ENCODE measurements at places on chromosomes 7 and 10.

DNA sequence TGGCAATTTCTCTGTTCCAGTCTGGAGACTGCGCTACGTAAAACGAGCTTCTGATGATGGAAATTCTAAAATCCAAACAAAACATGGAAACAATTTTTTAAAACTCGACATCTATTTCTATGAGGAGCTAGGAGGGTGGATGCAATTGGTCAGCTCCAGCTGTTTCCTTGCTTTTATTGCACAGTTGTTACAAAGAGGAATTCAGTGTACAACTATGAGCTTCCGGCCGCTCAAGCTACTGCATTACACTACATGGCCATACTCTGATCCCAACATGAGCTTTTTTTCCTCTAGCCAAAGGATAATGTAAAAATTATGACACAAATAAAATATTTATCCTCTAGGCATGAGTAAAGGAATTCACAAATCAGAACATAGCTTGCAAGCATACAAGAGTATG is 403.1 kb upstream of the C7orf33 start:
- no peak for DNase-seq

GRCh38 chr10:5488272-5489161 is 10.9 kb downstream of the CALML5 start:
- DNase-seq = no peak

DNA sequence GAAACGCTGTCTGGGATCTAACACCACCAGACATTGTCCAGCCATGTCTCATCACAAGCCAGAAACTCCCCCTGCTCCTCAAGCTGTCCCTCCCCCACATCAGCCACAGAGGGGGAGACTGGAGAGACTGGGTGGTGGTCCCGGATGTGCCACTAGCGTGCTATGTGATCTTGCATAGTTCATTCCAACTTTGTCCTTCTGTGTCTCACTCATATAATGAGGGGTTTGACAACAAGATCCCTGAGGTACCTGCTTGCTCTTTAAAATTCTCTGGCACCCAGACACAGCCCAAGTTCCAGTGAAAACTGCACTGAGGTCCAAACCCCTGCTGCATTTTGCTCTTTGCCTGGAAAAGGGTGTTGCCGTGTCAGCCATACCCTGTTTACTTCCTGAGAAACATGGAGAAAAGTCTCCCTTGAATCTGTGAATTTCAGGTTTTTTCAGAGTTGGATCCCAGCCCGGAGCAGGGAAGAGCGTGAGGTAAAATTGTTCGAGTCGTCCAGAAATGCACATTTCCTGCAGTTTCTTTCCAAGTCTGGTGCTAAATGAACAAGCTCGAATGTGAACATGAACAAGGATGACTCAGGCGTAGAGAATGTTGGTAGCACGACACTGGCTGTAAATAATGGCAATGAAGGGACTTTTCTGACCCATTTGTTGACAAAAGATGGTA is 156.6 kb downstream of the CCDC3 start:
- DNase-seq = no peak

DNA sequence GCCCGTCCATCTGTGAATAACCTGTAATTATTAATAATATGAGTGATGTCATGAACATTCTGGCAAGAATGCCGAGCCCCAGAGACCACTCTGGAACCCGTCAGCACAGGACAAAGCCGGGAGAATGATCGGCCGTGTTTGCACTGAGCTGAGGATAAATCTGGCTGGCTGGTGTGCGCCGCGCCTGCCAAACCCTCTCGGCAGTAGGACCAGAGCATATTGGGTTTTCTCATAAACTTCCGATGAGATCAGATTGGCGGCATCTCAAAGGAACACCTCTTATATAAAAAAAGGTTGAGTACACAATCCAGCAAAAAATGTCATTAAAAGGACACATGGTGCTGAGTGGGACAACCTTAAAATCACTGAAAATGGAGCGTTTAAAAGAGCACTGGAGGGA is 296.0 kb upstream of the MKI67 start:
- no peak for DNase-seq

- no peak for DNase-seq
Measured at GRCh38 chr7:132577206-132578049, 1.2 kb upstream of the PLXNA4 start.

DNA sequence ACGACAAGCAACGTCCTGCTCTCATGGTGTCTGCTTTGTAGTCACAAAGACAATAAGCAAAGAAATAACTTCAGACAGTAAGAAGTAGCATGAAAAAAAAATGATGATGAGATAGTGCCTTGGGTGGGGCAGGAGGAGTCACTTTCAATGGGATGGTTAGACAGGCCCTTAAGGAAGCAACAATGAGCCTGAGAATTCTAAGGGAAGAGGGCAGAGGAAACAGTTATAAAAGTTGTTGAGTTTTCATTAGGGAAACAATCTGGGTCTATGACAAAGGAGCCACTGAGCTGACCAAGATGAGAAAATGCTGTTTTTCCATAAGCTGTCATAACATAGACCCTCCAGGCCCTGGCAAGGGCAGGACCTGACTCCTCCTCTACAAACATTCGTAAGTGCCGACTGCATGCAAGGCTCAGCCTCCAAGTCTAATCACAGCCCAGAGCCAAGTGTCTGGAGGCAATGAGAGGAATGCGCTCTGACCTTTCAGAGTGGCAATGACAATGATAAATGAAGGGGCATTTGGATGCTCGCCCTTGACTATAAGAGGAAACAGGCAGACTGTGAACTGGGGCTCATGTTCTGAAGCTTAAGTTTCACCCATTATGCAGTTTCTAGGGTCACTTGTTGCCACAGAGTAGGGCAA is 43.7 kb downstream of the PPP1R3C start:
- DNase-seq = no peak

GRCh38 chr7:49520951-49521350 is 252.5 kb upstream of the VWC2 start:
- DNase-seq = no peak

DNA sequence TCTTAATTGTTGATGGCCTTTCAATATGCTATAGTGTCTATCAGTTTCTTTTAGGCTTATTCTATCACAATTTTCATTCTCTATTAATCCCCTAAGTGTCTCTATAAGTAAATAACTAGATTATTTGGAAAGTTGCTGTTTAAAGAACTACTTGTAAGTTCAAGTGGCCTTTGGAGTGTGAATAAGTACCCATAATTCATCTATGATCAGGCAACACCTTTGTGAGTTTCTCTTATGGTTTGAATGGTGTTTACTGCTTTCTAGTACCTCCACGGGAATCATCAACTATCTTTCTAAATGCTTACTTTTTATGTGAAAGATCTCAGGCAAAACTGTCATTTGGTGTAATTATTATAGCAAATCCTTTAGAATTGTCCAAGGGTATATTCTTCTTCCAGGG is 166.7 kb downstream of the POU6F2 start:
- DNase-seq = no peak

GRCh38 chr7:105589356-105590077 is 8.2 kb upstream of the EFCAB10 start:
- peak; percentile 54 for DNase-seq

DNA sequence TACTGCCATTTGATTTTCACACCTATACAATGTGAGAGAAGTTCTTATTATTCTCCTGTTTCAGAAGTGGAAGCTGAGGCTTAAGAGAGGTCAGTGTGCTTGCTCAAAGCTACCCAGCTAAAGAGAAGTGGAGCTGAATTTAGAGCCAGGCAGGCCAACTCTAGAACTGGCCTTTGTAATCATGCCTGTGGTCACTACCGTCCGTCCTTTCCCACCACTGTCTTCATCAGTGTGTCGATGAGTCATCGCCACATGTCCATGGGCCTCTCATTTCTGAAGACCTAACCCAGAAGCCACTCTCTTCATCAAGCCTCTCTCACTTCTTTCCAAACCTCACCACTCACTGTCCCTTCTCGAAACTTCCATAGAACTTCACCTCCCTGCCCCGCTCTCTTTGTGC is 237.8 kb downstream of the KIAA1217 start:
- no peak for DNase-seq

- peak; percentile 2 for DNase-seq
Measured at GRCh38 chr7:84637568-84638338, 443.2 kb upstream of the SEMA3A start.

DNA sequence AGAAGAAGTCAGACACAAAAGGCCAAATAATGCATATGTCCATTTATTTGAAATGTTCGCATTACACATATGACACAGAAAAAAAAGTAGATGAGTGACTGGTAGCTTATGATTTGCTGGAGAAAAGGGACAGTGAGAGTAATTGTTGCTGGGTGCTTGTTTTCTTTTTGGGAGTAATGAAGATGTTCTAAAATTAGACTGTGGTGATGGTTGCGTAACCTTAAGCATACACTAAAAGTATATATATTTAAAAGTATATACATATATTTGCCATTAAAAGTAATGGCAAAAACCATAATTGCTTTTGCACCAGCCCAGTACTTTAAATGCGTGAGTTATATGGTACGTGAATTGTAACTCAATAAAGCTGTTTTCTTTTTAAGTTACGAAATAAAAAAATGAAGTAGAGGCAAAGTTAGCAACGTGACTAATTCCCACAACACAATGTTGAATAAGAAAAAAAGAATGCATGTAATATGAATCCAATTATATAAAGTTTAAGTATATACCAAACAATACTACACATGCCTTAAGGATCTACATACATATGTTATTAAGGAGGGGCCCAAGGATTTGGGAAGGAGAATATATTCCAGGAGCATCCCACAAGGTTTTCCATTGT is 360.4 kb upstream of the CELF2 start:
- DNase-seq = no peak

DNA sequence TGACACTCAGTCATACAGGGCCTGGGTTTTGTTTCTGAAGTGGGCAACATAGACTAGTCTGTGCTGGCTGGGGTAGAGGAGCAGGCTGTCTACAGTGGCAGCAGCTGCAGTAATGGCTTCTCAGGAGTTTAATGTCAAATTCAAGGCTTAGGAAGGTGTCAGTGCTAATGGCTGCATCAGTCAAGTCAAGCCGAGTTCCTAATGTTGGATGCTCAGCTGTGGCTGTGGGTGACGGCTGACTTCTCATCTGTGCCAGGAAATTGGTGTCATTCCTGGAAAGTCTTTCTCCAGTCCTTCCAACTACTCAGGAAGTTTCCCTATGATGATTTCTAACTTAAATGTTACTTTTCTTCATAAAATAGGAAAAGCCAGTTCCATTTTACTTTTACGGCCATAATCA is 468.1 kb upstream of the IGFBP3 start:
- DNase-seq = no peak

- DNase-seq = no peak
Measured at GRCh38 chr7:135386776-135387175, 123.1 kb downstream of the CNOT4 start.

DNA sequence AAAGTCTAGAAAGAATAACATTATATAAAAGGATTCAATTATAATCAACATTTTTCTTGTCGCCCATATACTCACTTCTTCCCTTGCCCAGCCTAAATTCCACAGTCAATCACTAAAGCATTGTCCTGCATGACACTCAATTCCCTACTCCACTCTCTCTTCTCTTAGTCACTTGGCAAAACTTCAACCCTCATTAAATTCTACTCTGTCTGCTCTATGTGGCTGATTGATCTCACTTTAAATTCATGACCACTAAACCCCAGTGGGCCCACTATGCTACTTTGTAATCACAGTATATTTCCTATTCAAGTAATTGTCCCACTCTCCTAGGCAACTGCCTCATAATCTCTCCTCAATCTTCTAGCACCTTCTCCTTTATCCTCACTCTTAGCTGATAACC is 54.1 kb downstream of the MTERF1 start:
- no peak for DNase-seq

- no peak for DNase-seq
Measured at GRCh38 chr7:55150709-55151451, 132.1 kb downstream of the EGFR start.

- DNase-seq = no peak
Measured at GRCh38 chr7:135353832-135354231, 120.2 kb downstream of the STRA8 start.

DNA sequence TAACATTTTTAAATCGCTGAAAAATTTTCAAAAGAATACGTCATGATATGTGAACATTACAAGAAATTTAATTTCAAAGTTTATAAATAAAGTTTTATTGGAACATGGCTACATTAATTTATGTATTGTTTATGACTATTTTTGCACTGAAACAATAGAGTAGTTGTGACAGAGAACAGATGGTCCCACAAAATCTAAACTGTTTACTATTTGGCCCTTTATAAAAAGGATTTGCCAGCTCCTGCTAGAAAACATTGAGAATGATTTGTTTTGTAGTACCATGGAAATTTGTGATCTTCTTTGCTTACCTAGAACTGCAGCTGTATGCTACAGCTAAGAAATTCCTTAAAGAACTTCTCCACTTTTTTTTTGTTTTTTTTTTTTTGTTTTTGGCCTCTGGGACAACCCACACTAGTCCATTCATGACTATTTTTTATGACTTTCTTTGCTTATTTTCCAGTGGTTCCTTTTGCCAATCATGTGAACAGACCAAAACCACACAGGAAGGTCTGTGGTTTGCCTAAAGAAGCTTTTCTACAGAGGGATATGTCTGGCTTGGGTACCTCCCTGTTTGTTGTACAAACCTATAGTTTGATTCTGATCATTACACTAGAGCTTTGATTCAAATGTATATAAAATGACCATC is 55.7 kb downstream of the ST7 start:
- peak; percentile 44 for DNase-seq

DNA sequence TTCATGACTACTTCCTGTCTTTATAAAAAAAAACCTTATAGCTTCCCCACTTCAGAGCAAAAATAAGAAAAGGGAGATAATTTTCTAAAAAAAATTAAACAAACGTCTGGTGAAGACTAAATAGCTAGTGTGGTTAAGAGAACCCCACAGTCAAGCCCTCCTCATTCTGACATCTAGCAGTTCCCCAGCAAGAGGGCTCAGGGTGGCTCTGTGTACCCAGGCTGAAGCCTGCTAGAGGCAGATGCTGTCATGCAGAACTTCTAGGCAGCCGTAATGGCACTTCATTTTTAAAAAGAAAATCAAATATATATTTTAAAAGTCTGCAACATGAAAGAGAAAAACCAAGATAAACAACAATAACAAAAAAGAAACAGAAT is 223.1 kb upstream of the KLF14 start:
- DNase-seq = peak; percentile 2

- no peak for DNase-seq
Measured at GRCh38 chr10:3538656-3539531, 246.1 kb downstream of the KLF6 start.

GRCh38 chr7:91838439-91838838 is 42.1 kb downstream of the MTERF1 start:
- DNase-seq = no peak

- no peak for DNase-seq
Measured at GRCh38 chr7:40165216-40165615, 30.4 kb downstream of the SUGCT start.

DNA sequence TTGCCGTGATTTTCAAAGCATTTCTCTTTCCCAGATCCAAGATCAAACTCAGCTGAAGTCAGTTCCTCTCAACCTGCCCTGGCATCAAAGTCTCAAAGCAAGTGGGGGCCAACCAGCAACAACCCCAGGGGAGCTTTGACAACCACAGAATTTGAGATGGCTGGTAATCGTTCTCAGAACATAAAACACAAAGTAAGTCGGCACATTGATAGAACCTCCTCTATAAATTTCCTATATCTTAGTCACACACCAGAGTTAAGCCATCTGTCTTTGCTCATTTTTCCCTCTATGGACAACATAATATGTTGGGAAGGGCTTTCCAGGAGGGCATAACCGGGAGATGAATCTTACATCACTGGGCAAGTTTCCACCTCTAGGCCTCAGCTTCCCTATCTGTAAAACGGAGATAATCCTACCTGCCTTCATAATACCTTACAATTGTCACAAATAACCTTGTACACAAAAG is 1.2 kb upstream of the DNAJC9 start:
- DNase-seq = no peak

Measured in inflammatory macrophage treated with lipopolysaccharide for 4 hours (primary cell).